ENCODE measurements at places on chromosomes 1 and 21. TPM values are rescaled to one million over a fixed set of nuclear protein-coding genes. Genes with fewer than 3 reads are reported as not detected.

- DNase-seq = no peak
Observed at GRCh38 chr1:151811181-151811580, 6.0 kb upstream of the LINGO4 start.

DNA sequence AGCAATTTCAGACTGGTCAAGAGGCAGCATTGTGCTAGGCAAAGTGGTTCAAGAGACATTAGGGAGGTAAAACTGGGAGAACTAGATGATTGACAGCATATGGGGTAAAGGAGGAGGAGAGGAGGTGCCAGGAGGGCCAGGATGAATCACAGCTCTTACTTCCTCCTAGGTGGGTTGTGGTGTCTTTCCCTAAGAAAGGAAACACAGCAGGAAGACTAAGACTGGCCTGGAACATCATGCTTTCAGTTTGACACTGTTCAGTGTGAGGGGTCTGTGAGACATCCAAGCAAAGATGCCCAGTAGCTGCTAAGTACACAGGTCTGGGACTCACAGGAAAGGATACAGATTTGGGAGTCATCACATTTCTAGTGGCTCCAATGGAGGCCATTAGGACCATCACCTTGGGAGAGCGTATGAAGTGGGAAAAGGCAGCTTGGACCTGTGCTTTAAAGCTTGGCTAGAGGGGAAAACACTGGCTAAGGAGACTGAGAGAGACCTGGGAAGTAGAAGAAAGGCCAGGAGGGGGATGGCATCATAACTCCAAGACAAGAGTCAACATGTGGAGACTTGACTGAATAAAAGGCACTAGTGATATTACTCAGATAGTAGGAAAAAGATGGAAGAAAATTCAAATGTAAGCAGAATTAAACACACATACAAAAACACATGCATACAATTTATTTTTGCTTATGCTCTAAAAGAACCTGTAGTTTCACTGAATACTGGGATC lies 17.3 kb downstream of the CD58 start:
- DNase-seq = peak; percentile 83

DNA sequence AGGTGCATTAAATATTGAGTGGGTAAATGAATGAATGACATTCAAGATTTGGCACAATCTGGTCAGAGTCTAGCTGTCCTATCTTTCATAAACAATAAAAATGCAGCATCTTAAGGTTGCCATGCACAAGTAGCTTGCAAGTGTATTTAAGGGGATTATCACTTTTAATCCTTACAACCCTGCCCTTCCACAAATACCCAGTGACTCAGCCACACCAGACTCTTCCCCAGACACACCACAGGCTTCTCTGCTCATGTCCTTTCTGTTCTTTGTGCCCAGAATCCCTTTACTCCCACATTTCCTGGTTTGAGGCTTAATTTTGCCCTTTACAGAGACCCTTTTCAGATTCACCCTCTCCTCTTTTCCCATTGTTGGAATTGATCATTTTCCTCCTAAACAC lies 59.8 kb downstream of the KIRREL1 start:
- no peak for DNase-seq

- DNase-seq = no peak
Observed at GRCh38 chr1:119975006-119975405, 78.7 kb upstream of the ADAM30 start.

- DNase-seq = peak; percentile 74
Observed at GRCh38 chr1:153506831-153507413, 28.9 kb downstream of the S100A6 start.

DNA sequence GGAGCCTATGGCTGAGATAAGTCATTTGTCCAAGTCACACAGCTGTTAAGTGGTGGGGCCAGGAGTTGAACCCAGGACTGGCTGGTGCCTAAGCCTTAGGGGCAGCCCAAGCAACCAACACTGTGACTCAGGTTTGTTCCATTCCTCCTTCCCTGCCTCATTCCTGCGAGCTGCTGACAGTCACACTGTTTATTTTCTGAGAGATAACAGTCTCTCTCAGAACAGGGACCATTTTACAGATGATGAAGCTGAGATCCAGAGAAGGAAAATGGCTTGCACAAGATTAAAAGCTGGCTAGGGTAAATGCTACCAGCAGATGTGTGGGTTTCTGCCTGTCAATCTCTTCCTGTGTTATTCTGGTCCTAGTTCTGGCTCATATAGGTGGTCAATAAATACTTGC lies 24.3 kb upstream of the TCEA3 start:
- DNase-seq = no peak

The LMX1A gene
- not detected for polyA plus RNA-seq
